ENCODE measurements at places on chromosomes 7 and 10.

- DNase-seq = no peak
Observed at GRCh38 chr10:77509391-77509790, 128.2 kb downstream of the KCNMA1 start.

- DNase-seq = no peak
Observed at GRCh38 chr10:78437998-78438906, 404.6 kb downstream of the RPS24 start.

GRCh38 chr10:79483299-79483698, 29.0 kb upstream of the EIF5AL1 start:
- DNase-seq = no peak

GRCh38 chr10:67549390-67549789, 146.6 kb downstream of the CTNNA3 start:
- DNase-seq = no peak

DNA sequence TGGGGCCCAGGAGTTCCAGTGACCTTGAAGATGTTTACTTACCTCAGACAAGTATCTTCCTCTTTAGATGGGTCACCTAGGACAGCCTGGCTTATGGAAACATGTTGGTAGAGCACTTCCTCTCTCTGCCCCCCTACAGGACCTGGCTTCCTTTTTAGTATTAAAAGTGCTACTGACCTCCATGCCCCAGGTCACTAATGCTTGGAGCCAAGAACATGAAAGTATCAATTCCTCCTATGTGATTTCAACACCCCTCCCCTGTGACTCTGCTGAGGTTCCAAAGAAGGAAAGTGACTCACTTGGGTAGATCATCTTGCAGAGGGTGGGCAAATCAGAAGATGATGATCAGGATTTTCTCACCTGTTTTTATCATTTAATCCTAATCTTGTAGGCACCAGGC, 125.3 kb upstream of the CCDC6 start:
- no peak for DNase-seq

DNA sequence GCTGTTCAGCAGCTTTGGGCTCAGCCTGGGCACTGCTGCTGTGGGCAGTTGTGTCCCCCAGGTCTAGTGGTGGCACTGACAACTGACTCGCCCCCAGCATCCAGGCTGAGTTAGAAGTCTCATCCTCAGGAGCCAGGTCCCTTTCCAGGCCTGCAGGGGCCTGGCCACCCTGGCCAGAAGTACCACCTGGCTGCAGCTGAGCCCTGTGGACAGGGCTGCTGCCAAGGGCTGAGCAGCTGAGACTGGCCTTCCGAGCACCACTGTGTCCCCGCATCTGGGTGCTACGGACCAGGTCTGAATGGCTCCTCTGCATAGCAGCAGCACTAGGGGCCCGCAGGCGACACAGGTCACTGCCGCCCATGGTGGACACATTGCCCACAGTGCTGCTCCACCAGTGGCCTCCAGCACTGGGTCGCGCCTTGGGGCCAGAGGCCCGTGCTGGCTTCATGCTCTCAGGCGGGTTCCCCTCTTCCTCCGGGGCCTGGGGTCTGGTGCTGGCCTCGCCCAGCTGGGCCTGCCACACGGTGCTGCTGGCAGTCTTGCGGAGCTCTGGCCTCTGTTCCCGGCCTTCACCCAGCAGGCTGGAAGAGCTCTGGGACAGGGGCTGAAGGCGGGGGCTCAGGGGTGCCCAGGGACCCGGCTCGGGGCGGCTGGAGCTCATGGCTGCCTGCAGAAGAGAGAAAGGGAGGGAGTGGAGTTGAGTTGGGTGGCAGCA, 6.2 kb downstream of the GPRIN2 start:
- no peak for DNase-seq

DNA sequence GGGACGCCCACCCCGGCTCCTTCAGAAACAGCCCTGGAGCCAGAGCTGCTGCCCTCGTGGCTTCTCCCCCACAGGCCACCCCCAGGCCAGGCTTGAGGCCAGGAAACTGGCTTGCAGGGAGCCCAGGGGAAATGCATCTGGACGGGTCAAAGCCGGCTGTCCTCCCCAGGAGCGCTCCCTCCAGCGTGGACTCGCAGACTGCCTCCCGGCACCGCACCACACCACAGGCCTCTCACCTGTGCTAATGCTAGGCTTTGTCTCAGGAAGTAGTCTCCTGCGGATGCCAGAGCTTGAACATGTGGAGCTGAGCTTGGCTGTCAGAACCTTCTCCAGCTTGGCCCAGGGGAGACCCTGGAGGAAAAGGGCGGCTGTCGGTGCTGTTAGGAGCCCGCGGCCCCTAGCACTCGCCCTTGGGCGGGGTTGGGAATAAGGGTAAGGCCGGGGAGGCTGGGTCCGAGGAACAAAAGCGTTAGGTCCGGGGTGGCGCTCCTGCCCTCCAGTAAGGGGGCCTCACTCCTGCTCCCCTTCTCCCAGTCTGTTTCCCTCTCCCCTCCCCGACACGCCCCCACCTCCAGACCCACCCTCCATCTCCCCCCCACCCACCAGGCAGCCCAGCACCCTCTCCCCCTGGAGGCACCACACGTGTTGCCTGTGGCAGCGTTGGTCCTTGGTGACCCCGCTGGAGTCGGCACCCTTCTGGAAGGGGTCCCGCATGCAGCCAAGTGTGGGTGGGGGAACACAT, 21.6 kb upstream of the DRGX start:
- DNase-seq = no peak

GRCh38 chr10:12156367-12157123, 27.1 kb downstream of the SEC61A2 start:
- DNase-seq = no peak

DNA sequence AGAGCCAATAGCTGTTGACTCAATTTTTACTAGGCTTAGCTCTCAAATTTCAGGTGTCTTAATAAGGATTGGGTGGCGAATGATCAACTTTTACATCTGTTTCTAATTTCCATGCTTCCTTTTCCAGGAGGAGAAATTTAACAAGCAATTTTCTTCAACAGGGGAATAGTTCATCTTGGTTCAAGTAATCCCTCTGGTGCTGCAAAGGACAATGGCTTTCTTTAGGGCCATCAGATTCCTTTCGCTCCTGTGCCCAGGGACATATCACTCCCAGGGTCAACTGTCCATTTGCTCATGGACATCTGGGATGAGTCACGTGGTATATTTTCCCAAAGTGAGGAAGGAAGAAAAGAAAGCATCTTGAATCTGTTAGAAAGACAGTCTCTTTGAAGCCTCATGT, 313.3 kb downstream of the FRMD4A start:
- DNase-seq = no peak

DNA sequence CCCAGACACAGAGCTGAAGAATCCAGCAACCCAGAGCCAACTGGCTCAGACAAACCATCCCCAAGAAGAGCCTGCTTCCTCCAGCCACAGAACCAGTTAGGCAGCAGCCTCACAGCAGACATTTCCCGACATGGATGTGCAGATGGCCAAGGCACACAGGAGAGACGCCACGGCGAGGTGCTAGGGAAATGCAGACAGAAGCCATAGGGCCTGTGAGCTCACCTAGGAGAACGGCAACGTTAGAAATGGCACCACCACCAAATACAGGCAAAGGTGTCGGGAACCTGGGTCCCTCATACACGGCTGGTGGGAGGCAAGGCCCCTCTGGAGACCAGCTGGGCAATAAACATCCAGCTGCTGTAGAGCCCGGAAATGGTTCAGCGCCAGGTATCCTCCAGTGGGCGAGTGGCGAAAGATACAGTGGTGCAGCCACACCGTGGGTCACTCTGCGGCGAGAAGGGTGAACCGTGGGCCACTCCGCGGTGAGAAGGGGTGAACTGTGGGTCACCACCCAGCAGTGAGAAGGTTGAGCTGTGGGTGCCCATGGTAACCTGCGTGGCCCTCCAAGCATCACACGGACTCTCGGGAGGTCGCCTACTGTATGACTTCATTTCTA, 31.2 kb downstream of the JAKMIP3 start:
- DNase-seq = no peak

- DNase-seq = no peak
Observed at GRCh38 chr10:58143944-58144343, 123.8 kb downstream of the IPMK start.

DNA sequence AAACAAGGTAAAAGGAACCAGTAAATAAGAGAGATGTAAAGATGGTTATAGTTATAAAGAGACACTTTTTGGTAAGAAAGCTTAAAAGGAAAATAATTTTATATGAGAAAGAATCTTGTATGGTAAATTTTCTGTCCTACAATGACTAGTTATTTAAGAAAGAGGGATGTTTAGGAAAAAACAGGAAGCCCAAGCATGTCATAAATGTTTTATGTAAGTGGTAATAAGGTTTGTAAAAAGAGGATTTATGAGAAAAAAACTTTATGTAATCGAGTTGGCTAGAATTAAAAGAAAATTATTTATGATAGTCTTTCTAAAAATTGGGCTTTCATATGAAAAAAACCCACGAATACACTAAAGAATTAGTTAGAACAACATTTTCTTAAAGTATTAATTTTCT, 34.2 kb upstream of the CREB3L2 start:
- DNase-seq = no peak

All from NCI-H1930 (cell line).